ENCODE measurements at places on chromosomes 5 and 9.

GRCh38 chr9:90916147-90916734 lies 114.6 kb downstream of the SYK start:
- DNase-seq: no peak

DNA sequence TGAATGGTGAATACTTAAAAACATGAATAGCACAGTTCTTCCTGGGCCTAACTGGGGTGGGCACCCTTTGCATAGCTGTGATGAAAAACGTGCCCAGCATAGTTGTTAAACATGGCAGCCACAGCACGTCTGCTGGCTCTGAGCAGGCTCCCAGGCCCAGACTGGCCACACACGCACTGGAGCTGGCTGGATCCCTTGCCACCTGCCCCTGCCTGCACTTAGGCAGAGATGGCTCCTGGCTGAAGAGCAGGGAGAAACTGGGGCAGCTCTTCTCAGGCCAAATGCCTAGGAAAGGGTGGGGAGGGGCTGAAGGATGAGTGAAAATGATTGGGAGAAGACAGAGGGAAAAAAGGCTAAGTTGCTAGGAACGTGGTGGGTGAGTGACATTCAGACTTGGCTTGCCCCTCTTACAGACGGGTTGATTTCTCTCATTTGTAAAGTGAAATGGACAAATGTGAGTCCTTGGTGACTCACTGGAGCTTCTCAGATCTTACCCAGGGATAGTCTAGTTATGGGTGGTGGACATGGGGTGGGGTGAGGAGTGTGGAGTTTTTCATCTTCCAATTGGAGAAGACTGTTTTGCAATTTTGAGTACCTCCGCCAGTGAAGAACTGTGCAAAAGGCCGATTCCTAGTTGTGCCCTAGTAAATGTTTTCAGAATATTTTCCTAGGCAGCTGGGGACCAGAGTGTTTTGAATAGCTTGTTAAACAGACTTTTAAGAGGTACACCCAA lies 42.4 kb downstream of the TRIO start:
- no peak for DNase-seq

- no peak for DNase-seq
These were observed 89.4 kb upstream of the SH3PXD2B start for GRCh38 chr5:172543484-172544298.

- DNase-seq: no peak
These were observed 114.4 kb downstream of the SEC61B start for GRCh38 chr9:99336531-99336930.

DNA sequence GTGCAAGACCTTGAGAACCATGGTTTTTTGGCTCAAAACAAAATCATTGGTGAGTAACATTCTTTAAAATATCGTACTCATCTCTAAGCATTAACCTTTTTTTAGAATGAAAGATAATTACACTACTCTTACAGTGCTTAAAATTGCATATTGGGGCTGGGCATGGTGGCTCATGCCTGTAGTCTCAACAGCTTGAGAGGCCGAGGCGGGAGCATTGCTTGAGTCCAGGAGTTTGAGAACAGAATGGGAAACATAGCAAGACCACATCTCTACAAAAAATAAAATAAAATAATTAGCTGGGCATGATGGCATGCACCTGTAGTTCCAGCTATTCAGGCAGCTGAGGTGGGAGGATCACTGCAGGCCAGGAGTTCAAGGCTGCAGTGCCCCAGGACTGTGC lies 2.9 kb upstream of the RECK start:
- no peak for DNase-seq

- DNase-seq: no peak
These were observed 76.8 kb downstream of the PIK3R1 start for GRCh38 chr5:68292316-68292715.

DNA sequence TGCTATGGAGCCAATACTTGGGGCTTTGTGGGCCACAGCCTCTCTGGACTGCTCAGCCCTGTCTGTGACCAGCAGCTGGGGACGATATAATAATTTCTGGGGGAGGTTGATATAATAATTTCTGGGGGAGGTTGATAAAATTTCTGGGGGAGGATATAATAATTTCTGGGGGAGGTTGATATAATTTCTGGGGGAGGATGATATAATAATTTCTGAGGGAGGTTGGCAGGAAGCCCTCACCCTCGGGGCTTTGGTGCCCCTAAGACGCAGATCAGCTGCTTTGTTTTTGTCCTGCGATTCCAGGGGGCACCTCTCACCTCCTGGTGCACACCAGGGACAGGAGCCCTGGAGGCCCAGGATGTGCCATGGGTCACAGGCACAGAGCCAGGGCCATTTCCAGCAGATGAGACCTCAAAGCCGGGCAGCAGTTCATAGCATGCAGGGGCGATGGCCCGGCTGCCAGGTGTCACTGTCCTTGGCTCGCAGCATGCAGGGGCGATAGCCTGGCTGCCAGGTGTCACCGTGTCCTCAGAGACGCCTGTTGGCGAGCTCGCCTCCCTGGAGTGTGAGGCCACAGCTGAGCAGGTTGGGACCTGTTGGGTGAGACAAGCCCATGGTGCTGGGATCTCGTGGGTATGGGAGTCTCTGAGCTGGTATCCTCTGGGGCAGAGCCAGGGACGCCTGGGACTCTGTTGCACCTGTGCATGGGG lies 3.8 kb upstream of the TOR4A start:
- peak; percentile 70 for DNase-seq

DNA sequence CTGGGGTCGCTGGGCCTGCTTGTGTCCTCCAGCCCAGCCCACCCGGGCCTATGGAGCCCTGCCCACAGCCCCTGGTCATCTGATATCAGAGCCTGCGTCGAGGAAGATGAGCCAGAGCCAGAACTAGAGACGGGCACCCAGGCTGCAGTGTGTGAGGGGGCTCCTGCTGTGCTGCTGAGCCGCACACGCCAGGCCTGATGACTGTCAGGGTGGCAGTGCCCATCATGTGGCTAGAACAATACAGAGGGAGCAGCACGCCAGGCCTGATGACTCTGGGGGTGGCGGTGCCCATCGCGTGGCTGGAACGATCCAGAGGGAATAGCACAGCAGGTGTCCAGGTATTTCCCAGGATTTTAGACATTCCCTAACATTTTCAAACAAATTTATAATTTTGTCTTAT lies 9.2 kb upstream of the LRRC14B start:
- DNase-seq: no peak

- no peak for DNase-seq
These were observed 208.9 kb upstream of the DMRTA1 start for GRCh38 chr9:22237497-22238363.

DNA sequence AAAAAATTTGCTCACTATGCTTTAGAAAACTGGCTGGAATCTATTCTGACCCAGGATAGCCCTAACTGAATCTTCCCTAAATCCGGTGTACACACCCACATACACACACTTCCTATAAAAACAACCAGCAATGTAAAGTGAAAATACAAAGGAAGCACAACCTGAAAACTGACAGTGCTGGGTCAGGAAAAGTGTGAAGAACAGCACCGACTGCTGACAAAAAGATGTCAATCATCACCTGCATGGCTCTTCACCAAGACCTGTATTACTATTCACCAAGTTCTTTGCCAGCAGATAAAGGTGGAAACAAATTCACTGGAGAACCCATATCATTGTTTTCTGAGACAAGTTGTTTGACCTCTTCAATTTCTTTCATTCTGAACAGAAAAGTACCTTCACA lies 293.8 kb upstream of the GRAMD2B start:
- no peak for DNase-seq

DNA sequence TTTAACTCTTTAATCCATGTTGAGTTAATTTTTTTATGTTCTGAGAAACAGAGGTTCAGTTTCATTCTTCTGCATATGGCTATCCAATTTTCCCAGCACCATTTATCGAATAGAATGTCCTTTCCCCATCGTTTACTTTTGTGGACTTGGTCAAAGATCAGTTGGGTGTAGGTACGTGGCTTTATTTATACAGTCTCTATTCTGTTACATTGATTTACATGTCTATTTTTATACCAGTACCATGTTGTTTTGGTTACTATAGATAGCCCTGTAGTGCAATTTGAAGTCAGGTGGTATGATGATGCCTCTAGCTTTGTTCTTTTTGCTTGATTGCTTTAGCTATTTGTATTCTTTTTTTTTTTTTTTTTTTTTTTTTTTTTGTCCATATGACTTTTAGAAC lies 462.0 kb downstream of the HTR1A start:
- DNase-seq: no peak

DNA sequence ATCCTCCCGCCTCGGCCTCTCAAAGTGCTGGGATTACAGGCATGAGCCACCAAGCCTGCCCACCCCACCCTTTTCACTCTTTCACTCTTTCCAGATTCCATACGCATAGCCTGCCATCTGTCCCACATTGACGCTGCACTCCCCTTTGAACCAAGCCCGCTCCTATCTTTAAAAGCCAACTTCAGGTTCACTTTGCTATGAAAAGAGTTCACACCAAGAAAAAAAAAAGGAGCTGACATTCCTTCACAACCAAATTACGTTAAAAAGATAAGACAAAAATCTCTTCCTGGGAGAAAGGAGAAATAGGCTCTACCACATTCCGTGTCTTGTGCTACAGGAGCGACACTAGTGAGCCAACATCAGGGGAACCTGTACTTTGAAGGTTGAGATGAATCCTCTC lies 41.5 kb downstream of the DMRT1 start:
- no peak for DNase-seq
